ENCODE measurements at places on chromosomes 2 and 18.

- no peak for DNase-seq
Measured at GRCh38 chr2:234476766-234477165, 20.1 kb downstream of the ARL4C start.

DNA sequence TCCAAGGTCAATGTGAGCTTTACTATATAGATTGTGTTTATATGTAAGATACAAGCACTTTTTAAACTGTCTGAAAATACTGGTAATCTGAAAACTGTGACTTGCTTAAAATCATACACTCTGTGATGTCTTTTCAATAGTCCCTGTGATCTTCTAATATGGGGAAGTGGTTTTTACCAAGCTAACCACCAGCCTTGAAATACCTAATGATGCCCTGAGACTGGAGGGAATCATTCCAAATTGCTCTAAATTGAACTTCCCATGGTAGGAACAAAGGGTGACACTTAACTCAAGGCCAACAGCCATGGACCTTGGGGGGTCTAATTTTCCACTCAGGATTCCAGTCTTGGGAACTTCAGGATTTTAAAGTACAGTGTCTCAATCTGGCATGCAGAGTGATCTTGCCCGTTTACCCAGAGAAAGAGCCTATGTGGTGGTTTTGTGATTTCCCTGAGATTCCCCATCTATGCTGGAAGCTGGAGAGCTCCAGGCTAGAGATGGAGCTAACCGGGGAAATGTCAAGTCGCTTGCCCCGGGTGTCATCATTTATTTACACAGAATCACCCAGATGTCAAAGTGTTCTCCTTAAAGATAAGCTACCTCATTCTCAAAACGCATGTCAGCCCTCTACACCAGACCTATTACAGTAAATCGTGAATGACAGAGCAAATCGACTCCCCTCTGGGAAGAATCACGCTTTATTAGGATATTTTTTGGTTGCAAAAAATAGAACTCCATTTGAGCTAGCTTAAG, 198.5 kb downstream of the SP3 start:
- DNase-seq = no peak

GRCh38 chr2:46922606-46923005, 7.0 kb upstream of the MCFD2 start:
- no peak for DNase-seq

GRCh38 chr2:167209784-167210183, 321.5 kb downstream of the XIRP2 start:
- DNase-seq = no peak

DNA sequence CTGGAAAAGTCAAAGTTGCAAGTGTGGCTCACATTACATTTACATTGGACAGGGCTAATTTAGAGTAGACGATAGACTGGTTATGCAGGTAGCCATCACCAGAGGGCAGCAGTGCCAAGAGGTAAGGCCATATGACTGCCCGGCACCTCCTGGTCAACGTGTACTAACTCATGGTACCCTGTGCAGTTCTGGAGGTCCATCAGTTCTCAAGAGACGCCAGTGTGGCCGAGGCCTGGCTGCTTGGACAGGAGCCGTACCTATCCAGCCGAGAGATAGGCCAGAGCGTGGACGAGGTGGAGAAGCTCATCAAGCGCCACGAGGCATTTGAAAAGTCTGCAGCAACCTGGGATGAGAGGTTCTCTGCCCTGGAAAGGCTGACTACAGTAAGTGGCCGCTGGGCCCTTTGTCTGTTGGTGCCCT, 65.8 kb upstream of the EML6 start:
- DNase-seq = no peak

DNA sequence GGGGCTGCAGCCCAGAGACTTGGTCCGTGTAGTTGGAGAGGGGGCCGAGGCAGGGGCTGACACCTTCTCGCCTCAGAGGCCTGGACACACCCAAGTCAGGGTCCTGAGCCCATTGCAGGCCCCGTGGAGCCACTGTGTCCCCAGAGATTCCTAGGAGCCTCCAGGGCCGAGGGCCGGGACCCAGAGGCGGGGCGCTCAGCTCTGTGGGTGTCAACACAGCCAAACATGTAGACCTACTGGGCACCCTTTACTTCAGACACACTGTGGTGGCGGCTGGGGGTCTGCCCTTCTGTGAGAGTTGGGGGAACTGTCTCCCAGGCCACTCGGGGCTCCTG, 459 bp upstream of the ESPNL start:
- no peak for DNase-seq

GRCh38 chr2:11355194-11356053, 11.0 kb upstream of the ROCK2 start:
- no peak for DNase-seq

DNA sequence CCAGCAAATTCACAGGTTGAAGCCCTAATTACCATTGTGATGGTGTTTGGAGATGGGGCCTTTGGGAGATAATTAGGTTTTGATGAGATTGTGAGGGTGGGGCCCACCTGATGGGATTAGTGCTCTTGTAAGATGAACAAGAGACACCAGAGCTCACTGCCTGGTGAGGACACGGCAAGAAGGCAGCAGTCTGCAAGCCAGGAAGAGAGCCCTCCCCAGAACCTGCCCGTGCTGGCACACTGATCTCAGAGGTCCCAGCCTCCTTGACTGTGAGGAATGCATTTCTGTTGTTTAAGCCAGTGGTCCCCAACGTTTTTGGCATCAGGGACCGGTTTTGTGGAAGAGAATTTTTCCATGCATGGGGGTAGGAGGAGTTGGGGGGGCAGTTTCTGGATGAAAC, 240.7 kb downstream of the KLHL29 start:
- DNase-seq = no peak

GRCh38 chr2:149134335-149134923, 95.9 kb downstream of the LYPD6B start:
- DNase-seq = no peak

GRCh38 chr2:118981632-118982031, 39.6 kb downstream of the MARCO start:
- no peak for DNase-seq

GRCh38 chr2:46332686-46333281, 35.6 kb downstream of the EPAS1 start:
- no peak for DNase-seq

GRCh38 chr2:46562451-46562840, 83.1 kb downstream of the TMEM247 start:
- no peak for DNase-seq

- DNase-seq = no peak
Measured at GRCh38 chr2:174577967-174578589, 19.5 kb downstream of the WIPF1 start.

DNA sequence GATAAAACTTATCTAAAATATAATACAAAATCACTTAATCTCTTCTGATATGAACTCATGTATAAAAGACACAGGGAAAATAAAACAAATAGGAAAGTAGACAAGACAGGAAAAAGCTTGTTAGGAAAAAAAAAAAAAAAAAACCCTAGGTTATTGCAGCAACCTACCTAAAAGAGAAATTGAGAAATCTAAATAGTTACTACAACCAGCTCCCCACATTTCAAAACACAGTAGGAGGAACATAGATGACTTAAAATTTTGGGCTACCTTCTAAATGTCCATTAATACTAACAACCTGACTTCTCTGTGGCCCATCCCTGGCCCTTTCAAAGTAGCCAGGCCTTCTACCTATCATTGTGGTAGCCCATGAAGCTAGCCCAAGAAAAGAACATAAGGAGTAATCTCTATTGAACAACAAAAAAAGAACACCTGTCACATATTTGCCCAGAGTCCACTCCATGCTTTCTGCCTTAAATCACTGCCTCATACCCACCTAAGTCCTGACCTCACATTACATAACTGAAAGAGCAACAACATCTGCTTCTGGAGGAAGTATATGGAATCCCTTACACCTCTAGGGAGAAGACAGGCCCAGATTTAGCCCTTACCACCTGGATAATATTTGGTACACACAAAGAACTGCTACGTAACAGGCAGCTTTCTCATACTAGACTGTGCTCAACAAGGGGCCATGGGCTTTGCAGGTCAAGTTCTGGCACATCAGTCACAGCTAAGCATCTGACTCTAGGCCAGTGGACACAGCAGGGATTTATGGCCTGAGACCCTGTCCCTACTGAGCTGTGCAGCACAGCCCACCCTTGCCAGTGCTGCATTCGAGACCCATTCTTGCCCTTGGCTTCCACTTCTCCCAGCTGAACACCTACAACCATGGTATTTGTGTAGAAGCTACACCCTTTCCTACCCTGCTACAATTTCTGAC, 8.5 kb downstream of the SUCLG1 start:
- no peak for DNase-seq

DNA sequence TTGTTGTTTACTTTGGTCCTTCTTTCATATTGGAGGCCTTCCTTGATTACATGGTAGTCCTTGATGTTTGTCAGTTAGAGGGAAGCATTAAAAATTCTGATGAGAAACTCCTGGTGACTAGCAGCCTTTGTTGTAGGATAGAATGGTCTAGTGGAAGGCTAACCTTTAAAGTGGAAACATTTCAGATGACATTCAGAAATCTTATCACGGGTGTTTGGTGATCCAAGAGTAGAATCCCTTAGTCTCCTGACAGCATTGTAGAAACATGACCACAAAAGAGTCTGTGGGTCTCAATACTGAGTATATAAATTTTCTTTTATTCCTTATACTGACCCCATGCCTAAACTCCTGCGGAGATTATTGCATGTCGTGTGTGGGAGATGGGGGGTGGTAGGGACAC, 13.4 kb downstream of the MARCHF7 start:
- no peak for DNase-seq

- no peak for DNase-seq
Measured at GRCh38 chr2:12767996-12768624, 51.4 kb downstream of the TRIB2 start.

- peak; percentile 10 for DNase-seq
Measured at GRCh38 chr2:170155022-170155722, 22.8 kb upstream of the MYO3B start.

- DNase-seq = no peak
Measured at GRCh38 chr2:10085043-10085667, 4.9 kb upstream of the CYS1 start.

DNA sequence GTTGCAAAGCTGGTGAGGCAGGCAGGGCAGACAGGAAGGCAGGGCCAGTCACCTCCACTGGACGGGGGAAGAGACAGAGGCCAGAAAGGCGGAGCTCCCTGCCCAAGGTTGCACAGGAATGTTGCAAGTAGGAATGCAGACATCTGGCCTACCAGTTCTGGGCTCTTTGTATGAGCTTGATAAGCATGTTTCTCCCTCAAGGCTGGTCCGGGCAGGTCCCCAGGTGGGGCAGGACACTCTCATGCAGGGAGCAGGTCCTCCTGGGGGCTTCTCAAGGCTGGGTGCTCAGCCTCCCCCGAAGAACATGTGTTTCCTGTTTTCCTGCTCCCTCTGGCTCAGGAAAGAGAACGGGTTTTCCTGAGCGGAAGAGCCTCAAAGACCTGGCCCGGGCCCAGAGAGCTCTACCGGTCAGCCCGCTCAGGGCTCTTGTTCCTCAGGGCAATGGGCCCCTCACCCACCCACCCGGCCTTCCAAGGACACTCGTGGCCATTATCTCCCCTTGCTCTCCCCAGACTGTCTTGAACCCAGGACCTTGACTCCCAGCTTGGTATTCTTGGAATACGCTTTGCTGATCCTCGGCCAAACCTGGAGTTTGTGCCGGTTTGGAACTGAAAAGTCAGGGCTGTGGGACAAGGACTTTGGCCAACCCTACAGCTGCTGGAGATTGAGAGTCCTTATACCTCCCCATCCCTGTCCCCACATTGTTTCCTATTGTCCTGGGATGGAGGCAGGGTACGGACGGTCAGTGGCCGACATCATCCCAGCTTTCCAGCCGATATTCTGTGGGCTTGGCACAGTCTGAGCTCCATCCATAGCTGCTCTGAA, 87.7 kb upstream of the HAAO start:
- no peak for DNase-seq

GRCh38 chr2:185687967-185688366, 50.6 kb upstream of the FSIP2 start:
- no peak for DNase-seq

DNA sequence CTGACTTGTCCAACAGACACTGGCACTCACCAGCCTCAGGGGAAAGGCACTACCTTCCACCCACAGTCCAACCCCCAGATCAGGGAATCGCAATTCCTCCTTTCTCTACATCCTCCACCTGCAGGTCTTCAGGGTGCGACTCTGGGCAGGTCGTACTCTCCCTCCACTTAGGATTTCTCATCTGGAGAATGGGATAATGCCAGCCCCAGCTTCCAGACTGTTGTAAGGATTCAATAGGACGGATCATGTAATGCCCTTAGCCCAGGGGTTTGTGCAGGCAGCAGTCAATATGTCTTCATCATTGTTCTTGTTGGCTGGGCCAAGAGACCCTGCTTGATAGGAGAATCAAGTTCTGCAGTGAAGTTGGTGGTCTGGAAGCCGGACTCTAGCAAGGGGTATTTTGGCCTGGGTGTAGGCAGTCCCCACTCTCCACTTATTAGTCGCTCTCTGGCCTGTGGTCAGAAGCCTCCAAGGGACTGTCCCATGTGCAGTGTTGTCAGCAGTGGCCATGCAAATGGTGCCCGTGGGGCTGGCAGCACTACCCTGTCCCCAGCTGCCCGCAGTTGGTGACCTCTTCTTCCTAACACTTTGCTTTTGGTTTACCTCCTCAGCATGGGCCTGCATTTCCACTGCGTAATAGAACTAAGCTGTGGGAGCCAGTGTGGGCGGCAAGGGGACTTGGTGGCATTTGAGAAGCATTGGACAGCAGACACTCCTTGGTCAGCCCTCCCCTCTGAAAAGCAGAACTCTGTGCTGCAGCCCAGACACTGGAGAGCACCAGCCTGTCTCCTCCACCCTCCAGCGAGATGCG, 172.4 kb upstream of the HS6ST1 start:
- DNase-seq = no peak

DNA sequence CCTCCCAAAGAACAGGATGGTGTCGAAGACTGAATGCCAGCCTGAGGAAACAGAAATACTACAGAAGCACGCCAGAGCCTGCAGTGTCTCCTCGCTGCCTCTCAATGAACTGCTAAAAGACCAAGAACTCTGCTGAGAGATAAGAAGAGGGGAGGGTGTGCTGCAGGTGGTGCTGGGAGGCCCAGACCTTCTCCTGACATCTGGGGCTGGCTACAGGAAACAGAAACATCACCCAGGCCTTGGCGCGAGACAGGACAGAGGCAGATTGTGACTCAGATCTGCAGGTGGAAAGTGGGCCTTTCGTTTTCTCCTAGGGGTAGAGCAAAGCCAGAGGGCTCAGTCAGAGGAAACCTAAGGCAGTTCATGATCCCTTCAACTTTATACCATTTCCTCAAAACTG, 250.3 kb upstream of the TCF4 start:
- no peak for DNase-seq

DNA sequence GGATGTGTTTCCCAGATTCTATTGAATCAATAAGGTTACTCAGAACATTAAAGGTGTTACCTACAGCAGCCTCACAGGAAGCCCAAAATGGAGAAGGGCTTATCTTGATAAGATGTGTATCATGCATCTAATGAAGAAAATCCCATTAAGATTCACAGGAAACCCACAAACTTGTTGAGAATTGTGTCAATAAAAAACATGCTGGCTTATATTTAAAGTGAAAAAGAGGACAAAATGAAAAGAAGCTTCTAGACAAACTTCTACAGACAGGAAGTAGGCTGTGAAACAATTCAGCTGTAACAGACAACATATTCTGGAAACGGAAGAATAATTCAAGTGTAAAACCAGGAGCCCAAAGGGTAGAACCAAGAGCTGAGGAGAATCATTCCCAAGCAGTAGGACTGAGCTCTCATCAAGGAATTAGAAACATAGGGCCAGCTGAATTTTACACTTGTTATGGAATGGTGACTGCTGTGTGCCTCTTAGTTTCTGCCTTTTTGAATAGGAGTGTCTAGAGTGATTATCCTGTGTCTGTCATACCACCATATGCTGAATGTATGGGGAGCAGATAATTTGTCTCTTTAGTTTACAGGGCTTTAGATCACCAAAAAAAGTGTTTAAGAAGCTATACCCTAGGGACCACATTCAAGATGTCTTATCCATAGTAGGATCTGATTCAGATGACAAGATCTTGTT, 9.6 kb downstream of the IMMT start:
- DNase-seq = no peak

- DNase-seq = no peak
Measured at GRCh38 chr2:168639018-168639417, 163.4 kb upstream of the NOSTRIN start.
